ENCODE measurements at places on chromosomes 11 and 22.

GRCh38 chr11:126628790-126629621 is 273.5 kb downstream of the ST3GAL4 start:
- DNase-seq = no peak

DNA sequence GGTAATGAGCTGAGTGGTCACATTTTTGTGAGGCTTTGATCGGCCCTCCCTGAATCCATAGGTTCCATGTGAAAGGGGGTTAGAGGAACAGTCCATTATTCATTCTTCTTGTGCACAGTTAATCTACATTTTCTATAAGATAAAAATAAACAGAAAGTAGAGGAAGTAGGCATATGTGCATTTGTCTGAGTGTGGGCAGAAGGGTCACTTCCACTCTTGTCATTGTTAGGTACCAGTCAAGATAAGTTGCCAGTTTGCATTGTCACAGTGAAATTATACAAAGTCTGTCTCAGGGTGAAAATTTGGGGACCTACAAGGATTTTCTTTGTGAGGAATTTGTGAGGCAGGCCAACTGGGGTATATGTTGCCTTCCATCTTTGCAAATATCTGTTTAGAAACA is 4.6 kb upstream of the APOL4 start:
- no peak for DNase-seq

DNA sequence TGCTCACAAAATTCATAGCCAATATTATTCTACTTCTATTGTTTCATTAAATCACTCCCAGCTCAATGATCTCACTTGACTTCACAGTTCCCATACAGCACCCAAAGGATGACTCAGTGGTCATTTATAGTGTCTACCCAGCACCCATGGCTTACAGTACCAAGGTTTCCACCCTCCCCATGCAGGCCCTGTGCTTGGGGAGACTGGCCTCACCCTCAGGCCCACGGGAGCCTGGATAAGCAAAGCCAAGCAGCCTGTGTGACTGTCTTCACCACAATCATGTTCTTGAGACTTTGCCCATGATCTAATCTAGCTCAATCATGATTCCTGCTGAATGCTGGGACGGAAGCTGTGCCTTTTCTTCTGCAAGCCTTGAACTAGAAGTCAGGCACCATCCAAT is 97.6 kb downstream of the SLC36A4 start:
- no peak for DNase-seq

- DNase-seq = no peak
These were observed 156.2 kb downstream of the MAML2 start for GRCh38 chr11:96186806-96187205.

DNA sequence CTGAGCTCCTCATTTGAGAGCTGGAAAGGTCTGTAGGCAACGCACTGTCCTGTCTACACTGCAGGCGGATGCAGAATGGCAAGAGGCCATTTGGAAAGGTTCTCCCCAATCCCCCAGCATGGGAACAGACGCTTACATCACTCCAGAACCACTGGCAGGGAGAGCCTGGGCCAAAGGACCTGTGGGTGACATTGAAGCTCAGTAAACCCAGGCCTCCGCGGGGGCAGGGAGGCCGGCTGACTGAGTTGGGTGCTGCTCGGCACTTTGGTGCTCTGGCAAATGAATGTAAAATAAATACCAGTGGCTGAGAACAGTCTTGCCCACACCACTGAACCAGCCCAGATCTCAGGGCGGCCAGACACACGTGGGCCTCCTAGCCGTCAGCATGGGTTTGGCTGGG is 22.4 kb downstream of the TOM1 start:
- DNase-seq = no peak

DNA sequence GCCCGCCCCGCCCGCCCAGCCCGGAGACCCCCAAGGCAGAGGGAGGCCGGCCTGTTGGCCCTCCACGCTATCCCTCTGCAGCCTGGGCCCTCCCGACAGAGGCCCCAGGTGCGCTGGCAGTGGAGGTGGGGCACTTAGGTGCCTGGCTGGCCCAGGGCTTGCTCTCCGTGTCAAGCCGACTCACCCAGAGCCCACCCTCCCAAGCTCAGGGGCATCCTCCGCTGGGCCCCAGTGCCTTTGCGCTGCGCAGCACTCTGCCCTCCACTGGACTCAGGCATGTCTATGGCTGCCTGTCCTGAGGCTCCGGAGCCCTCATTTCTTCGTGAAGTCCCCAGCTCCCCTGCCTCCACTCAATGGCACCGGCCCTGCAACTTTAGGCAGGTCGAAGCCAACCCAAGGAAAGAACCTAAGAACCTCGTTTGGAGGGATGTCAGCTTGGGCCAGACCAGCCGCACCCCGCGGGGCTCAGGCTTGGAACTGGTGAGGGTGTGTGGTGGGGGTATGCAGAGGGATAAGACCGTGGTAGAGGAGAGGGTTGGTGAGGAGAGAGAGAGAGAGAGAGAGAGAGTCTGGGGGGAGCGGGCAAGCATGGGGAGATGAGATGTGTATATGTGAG is 6.1 kb downstream of the SMIM45 start:
- DNase-seq = no peak

DNA sequence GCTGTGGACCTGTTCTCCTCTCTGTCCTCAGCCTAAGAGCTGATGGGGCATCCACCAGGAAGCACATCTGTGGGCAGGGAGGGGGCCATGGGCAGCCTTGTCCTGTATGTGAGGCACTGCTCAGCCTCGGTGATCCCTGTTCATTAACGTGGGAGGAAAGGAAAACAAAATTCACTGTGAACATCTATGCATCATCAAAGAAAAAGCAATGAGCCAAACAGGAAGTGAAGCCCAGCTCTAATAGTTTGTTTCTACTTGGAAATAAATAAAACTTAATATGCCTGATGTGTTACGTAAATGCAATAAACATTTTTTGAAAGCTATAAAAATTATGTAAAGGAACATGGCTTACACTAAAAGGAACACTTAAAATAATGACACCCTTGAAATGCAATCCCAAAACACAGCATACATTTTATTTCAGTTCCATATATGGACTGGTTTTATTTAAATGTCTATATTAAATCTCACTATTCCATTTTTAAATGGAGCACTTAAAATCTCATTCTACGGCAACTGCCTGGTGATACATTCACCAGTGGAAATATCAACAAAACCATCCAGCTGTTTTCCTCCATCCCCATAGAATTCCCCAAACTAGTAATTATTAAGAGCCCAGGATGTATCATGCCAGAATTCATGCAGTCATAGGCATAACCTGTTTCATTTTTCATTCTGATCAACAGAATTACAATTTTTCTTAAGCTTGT is 78.3 kb downstream of the ZNF280B start:
- no peak for DNase-seq

DNA sequence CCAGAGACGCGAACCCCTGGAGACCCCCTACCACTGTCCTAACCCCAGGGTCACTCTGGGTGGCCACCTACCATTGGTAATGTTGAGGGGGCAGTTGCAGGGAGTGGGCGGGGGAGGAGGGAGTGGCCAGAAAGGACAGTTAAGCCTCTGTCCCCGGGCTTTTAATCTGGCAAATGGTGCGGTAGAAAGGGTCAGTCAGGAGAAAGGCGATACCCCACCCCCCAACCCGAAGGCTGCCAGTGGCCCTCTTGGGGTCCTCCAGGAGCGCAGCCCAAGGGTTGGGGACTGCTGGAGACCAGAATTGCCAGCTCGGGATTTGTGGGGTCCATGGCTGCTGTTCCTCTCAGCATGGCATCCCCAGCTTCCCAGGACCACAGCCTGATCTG is 742 bp downstream of the P2RY2 start:
- no peak for DNase-seq

- peak; percentile 69 for DNase-seq
These were observed 7.3 kb downstream of the NEAT1 start for GRCh38 chr11:65429724-65430405.

All from CD4-positive, alpha-beta T cell treated with Interleukin-4 for 1 hour (primary cell).